ENCODE measurements at places on chromosomes 11 and 22.

DNA sequence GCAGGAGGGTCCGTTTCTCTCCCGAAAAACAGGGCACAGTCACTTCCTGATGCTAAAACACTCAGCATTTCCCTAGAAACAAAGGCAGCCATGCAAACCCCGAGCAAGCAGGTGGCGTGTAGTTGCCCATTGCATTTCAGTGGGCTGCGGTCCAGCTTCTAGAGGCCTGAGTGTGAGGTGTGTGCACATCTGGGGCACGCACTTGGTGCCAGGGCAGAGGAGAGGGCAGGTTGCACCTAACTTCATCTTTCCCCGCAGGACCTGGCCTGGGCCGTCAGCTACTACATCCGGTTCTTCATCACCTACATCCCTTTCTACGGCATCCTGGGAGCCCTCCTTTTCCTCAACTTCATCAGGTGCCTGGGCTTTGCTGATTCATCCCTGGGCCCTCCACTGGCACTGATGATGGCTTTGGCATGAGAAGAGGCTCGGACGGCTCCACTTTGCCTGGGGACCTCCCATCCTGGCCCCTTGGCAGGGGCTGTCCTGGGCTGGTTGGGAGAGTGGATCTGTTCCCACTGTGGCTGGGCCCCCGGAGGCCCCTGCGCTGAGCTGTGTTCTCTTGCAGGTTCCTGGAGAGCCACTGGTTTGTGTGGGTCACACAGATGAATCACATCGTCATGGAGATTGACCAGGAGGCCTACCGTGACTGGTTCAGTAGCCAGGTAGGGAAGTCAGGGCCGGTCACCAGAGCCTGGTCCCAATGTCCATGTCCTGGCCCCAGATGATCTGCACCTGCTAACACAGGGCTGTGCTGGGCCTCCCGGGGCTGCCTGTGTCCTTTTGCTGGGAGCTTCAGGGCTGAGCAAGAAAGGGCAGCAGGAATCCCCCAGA, 28.4 kb downstream of the FADS3 start:
- no peak for DNase-seq

GRCh38 chr22:49551897-49552614, 275.6 kb downstream of the BRD1 start:
- DNase-seq = no peak

DNA sequence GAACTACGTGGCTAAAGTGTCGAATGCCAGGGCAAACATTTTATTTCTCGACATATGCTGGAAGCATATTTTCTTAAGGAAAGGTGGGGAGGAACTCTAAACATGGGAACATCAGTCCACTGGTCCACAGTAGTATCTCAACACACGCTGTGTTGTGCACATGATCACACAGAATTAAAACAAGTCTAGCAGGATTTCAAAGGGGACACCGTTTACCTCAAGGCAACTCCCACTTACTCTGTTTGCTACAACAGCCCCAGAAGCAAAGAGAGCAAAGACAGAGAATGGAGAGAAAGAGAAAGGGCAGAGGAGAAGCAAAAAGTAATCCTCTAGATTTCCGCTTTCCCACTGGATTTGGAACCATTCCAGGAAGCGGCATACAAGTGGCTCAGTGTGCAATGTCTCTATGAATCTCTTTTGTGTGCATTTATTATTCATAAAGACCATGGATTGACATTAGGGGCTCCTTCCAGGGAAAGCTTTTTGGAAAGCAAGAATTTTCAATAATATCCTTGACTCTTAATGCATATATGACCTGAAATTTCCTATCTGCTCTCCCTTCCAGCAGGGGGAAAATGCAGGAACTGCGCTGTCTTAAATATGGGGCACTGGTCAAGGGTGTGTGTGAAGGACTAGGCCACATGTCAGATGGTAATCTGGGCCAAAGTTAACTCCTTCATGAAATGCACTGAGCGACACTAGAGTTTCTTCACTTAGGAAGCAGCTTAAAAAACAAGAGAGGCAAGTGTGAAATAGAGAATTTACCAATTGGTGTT, 34.8 kb upstream of the CCDC34 start:
- no peak for DNase-seq

DNA sequence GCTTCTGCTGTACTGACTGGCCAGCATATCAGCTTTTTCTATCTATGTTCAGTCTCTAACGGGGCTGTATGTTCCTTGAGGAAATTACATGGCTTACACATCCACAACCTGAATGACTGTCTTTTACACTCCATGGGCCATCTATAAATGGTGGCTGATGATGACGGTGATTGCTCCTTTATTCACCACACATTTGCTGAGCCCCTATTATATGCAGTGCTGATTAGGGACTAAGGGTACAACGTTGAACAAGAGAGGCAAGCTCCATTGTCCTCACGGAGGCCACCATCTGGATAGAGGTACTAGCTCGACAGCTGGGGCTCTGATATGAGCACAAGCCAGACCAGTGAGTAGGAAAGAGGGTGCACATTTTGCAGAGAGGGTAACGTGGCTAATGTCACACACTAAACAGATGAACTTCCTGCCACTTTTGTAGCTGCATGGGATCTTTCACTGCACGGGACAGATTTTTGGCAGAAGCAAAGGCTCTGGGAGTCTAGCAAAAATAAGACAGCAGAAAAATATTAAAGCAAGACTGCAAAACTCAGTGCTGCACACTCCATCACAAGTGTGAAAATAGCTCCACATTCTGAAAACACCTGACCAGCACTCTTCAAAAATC, 30.6 kb downstream of the DRD2 start:
- DNase-seq = no peak

GRCh38 chr22:37043828-37044538, 7.6 kb upstream of the KCTD17 start:
- no peak for DNase-seq

DNA sequence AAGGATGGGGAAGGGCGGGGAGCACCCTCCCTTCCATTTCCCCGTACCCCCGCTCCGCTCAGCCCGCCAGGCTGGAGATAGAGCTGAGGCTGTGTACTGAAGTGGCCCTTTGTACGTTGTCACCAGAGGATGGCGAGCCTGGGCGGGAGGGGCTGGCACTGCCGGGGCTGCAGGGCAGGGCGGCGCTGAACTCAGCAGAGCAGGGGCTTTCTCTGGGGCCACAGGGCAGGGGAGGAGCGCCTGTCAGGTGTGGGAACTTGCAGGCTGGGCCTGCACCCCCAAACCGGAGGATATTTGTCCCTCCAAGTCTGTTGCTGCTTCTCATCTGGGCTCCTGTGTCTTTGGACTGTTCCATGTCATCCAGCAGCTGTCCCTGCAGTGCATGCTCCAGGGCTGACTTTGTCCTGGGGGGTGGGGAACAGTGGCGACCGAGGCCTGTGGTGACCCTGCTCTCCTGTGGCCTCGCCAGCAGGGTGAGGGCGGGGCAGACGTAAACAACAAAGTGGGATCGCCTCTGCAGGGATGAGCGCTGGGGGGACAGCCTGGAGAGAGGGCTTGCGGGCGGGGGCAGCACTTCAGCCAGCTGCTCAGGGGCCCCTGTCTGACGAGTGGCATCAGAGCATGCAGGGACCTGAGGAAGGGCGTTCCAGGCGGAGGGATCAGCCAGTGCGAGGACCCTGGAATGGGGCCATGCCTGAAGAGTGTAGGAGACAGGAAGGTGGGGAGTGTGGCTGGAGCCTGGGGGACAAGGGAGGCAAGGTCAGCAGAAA, 13.1 kb downstream of the MGAT3 start:
- DNase-seq = no peak

- DNase-seq = no peak
Measured at GRCh38 chr11:67514116-67514515, 6.2 kb upstream of the CDK2AP2 start.

DNA sequence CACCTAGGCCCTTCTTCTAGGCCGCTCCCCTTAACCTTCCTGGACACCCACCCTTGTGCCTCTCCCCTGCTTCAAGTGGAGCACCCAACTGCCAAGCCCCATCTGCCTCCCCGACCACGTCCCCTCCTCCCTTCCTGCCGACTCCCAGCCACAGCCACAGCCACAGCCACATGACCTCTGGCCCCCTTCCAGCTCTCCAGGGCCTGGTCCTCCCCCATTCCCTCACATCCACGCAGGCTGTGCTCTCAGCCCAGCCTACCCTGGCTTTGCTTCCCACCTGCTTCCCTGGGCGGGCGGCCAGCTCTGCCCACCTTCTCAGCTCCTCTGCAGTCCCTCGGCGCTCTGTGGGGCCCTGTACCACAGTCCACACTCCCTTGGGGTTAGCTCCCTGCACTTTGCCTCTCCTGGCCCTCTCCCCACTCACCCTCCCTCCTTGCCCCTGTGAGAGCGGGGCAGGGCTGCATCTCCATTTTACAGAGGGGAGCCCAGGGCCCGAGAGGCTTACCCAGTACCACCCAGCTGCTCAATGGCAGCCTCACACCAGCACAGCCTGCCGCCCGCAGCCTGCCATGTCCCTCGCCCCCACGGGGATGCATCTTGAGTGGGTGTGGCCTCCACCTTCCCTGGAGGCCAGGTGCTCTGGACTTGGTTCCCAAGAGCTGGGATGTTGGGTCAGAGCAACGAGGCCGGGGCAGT, 20.3 kb downstream of the PARVG start:
- DNase-seq = no peak

DNA sequence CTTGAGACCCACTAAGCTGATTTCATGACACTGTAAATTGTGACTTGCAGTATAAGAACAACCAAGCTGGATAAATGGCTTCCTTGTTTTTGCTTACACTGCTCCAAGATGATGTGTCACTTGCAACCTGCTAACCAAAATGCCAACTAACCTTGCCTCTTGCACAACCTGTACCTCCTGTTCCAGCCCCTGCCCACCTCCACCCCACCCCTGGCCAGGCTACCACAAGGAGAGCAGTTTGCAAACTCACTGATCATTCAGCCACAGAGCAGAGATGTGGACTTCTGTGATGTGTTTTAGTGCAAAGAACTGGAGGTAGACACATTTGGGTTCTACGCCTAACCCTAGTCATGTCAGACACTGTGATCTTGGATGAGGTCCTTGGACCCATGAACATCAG, 4.3 kb upstream of the APOL6 start:
- DNase-seq = no peak

GRCh38 chr22:39800790-39801520, 92.6 kb downstream of the ENTHD1 start:
- no peak for DNase-seq

GRCh38 chr11:116262370-116262769, 510.4 kb downstream of the BUD13 start:
- no peak for DNase-seq

DNA sequence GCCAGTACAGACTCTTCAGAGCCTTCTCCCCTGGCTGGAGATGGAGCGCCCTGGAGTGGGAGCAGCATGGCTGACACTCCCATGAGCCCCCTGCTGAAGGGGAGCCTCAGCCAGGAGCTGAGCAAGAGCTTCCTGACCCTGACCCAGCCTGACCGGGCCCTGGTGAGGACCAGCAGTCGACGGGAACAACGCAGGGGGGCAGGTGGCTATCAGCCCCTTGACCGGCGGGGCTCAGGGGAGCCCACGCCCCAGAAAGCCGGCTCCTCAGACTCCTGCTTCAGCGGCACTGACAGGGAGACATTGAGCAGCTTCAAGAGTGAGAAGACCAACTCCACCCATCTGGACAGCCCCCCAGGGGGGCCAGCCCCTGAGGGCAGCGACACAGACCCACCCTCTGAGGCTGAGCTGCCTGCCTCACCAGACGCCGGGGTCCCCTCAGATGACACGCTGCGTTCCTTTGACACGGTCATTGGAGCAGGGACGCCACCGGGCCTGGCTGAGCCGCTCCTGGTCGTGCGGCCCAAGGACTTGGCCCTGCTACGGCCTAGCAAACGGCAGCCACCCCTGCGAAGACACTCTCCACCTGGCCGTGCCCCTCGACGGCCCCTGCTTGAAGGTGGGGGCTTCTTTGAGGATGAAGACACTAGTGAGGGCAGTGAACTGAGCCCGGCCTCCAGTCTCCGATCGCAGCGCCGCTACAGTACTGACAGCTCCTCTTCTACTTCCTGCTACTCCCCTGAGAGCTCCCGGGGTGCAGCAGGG, 2.6 kb downstream of the PCNX3 start:
- DNase-seq = no peak

DNA sequence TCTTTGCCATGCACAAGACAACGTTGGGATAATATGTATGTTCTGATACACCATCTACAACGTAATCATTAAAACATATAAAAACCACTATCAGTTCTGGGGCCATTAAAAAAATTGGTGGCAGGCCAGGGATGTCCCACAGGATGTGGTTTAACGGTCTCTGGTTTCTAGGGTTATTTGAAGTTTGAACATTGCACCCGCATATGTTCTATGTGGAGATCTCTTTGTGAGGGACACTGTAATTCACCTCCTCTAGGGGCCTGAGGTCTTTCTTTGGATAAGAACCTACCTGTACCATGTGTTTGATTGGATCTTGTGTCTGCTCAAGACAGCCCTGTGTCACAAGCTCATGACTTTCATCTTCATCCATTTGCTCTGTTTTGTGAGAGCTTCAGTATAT, 73.2 kb downstream of the GGTLC2 start:
- no peak for DNase-seq

- no peak for DNase-seq
Measured at GRCh38 chr11:57363131-57364080, 17.5 kb downstream of the PRG3 start.

DNA sequence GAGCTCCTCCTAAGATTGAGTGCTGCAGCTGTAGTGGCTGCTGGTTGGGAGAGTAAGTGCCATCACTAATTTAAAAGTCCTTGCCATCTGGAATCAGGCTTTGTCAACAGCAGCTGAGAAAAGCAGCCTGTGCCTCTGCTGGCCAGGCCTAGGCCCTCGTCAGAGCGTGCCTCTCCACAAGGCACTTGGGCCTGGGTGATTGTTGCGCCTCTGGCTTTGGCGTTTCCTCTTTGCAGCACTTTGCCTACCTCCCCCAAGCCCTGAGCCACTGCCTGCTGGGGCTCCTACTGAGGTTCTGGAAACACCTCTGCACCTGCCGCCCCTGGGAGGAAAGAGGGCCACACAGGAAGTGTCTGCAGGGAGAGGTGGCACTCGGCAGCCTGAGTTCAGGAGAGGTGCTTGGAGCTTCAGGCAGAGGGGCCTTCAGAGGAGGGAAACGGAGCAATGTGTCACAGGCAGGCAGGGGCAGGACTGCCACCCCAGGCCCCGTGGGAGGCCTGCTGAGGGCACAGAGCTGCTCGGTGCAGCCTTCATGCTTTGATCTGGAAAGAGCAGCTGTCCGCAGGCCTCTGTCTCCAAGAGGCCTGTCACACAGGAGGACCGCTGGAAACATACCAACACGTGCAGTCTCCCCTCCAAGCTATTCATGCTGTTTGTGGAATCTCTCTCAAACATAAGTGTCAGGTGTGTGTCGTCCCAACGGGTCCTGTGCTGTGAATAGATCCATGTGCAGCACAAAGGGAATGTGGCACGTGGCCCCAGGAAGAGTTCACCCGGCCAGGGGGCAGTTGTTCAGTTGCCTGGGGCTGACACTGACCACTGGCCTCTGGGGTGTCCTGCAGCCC, 61.5 kb upstream of the EMID1 start:
- no peak for DNase-seq

Data from stimulated activated CD4-positive, alpha-beta T cell treated with anti-CD3 and anti-CD28 coated beads, Interleukin-15, amount 100 ng/mL, for 1 hour (primary cell).